CD4-positive, alpha-beta T cell treated with Interleukin-6 for 4 hours (primary cell): ENCODE measurements at places on chromosomes 1 and 21.

- no peak for DNase-seq
Measured at GRCh38 chr1:191674626-191675179, 483.6 kb upstream of the RGS18 start.

- DNase-seq = no peak
Measured at GRCh38 chr1:163178628-163179027, 24.1 kb downstream of the RGS5 start.

GRCh38 chr1:184078564-184079249 lies 27.2 kb downstream of the TSEN15 start:
- no peak for DNase-seq

DNA sequence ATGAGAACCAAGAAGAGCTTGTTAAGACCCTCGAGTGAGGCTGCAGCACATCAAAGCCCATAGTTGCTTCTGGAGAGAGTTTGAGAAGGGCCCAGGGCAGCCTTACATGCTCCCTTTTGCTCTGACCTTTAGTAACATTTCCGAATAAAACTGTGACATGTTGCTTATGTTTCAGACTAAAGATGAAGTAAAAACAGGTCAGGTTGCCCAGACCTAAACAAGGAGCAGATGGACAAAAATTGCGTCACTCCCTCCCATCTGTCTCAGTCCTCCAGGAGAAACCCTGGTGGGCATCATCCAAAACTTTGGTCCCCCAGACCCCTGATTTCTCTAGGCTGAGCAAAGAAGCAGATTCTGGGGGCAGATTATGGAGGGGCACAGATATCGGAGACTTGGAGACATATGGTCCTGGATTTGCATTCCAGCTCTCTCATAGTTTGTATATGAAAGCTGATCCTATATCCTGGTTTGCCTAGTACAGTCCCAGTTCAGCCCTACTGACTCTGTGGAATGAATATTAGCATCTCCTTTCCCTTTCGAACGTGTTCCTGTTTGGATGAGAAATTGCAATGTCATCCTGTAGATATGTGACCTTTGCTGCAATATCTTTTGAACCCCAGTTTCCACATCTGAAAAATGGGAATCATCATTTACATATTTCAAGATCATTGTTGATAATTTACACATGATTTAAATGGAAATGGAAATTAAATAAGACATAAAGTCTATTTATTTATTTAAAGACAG lies 304.9 kb upstream of the USP24 start:
- no peak for DNase-seq

DNA sequence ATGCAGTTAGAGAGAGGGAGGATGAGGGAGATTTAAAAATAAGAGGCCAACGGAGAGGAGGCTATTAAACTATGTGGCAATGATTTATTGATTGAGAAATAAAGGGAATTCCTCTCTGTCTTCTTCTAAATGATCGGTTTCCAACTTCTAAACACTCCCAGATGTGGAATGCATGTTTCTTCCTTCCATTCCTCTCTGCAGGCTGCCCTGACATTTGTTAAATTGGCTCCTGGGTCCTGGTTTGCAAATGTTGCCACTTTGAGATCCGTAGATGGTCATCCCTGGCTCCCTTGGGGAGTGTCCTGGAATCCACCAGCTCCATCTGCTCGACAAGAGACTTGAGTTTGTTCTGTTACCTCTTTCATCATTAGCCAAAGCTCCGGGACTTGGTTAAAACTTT lies 10.3 kb upstream of the C1orf198 start:
- DNase-seq = no peak
